ENCODE measurements at places on chromosomes 11 and 22.

DNA sequence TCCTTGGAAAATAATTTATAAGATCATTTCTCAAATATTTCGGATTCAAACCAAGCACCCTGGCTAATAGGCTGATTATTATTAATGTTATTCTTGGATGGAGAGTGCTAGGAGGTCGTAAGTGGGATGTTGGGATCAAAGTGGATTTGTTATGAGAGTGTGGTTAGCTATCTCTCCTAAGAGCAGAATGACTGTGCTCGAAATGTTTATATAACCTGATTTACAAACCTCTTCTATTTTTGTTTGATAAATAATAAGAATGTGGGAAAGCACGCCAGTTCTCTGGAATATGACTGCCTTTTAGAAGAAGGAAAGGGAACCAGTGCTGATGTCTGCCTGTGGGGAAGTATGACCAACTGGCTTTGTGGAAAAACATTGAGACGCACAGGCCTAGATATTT lies 527.5 kb downstream of the NTM start:
- DNase-seq, result no peak

GRCh38 chr11:19774817-19775580 lies 62.4 kb downstream of the NAV2 start:
- no peak for DNase-seq

GRCh38 chr11:35274909-35275785 lies 136.2 kb downstream of the CD44 start:
- DNase-seq, result no peak

- DNase-seq, result no peak
Observed at GRCh38 chr11:62132689-62133293, 9.0 kb downstream of the INCENP start.

DNA sequence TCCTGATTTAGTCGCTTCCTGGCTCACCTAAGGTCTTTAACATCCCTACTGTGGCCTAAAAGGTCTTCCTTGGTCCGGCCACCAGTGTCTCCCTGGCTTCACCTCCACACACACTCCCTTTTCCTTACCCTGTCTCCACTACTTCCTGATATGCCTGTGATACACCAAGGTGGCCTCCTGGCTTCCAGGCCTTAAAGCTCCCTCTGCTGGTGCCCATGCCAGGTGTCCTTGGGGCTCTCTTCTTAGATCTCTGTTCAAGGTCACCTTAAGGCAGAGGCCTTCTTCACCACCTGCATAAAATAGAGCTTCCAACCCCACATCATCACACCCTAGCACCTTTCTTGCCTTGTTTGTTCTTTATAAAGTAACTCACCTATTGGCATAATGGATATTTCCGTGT lies 787.7 kb downstream of the NTM start:
- DNase-seq, result no peak

- DNase-seq, result no peak
Observed at GRCh38 chr11:86933891-86934581, 21.2 kb downstream of the FZD4 start.

DNA sequence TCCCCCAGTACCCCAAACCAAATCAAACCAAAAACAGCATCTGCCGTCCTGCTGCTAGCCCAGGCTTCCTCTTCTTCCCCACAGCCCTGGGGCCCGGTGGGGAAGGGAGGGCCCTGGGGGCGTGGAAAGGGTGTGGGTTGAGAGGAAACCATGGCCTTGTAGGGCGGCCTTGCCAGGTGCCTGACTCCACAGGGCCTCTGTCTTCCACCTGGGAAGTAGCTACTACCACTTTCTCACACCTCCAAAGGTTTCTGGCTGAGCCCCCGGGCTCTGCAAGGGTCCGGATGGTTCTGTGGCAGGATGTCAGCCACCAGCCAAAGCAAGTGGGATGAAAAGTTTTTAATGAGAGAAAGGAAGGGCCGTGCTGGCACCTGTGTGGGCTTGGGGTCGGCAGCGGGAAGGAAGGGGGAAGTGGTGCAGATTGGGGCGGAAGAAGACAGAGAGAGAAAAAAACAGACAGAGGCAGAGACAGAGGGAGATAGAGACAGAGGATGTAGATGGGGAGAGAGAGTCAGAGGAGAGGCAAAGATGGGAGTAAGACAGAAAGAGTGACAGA lies 10.5 kb downstream of the TPST2 start:
- peak; percentile 67 for DNase-seq

GRCh38 chr11:130175898-130176297 lies 16.3 kb downstream of the ST14 start:
- no peak for DNase-seq

- DNase-seq, result no peak
Observed at GRCh38 chr11:71307811-71308645, 55.7 kb upstream of the SHANK2 start.

DNA sequence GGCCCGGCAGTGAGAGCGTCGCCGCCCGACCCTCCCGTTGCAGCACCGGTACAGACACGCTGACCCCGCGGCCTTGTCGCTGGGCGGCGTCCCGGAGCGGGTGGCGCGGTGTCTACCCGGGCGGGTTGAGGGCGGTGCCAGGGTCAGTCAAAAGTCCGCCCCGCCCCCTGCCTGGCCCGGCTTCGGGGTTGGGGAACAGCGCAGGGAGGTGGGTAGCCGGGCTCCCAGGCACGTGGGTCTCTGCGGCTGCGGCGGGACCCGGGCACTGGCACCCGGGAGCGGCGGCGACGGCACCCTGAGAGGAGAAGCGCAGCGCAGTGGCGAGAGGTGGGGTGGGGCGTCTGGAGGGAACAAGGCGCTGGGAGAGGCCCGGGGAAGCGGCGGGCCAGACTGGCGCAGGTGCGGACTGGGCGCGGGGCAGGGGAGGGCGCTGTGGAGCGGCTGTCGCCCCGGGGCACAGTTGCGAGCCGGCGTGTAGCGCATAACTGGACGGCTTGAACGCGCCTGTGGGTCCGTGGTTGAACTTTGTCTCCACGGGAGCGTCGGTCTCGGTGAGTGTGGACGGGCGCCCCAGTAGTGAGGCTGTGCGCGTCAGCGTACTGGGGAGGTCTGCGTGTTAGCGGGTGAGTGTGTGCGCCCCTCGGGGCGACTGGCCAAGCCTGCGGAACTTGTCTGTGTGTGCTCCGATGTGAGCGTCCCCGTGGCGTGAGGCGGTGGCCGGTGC lies at the start of gene P2RY2:
Gene P2RY2, plus strand, starts transcription at position 176 of the 724 bp plus-strand sequence. CDS start 15,879 bp downstream, outside the sequence.
- no peak for DNase-seq

- no peak for DNase-seq
Observed at GRCh38 chr11:73907191-73907590, 30.4 kb downstream of the PAAF1 start.

GRCh38 chr22:25736378-25737011 lies 5.5 kb upstream of the MYO18B start:
- peak; percentile 27 for DNase-seq

DNA sequence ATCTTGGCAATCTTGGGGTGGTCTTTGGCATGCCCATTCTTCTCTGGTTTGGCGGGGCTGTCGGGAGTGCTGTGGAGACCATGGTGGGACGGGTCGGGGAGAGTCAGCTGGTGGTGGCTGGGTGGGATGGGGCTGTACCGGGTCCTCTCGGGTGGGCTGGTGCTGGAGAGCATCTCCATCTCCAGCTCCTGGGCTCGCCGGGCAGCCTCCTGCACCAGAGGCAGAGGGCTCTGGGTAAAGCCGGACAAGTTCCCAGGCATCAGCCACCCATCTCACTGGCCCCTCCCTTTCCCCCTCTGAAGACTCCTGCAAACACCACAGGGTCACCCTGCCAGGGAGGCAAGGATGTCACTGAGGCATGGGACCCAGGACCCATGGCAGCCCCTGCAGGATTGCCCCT lies 25.1 kb downstream of the ANKK1 start:
- DNase-seq, result no peak

DNA sequence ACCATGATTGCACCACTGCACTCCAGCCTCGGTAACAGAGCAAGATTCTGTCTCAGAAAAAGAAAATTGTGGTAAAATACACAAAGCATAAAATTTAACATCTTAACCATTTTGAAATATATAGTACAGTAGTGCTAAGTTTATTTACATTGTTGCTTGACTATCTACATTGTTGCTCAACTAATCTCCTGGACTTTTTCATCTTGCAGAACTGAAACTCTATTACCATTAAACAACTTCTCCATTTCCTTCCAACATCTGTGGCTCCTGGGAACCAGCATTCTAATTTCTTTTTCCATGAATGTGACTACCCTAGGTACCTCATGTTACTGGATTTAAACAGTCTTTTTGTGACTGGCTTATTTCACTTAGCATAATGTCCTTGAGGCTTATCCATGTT lies 13.5 kb upstream of the VWA5A start:
- no peak for DNase-seq

GRCh38 chr22:33599596-33599995 lies 320.7 kb downstream of the LARGE1 start:
- no peak for DNase-seq

- DNase-seq, result no peak
Observed at GRCh38 chr11:133305208-133305956, 226.9 kb downstream of the OPCML start.

DNA sequence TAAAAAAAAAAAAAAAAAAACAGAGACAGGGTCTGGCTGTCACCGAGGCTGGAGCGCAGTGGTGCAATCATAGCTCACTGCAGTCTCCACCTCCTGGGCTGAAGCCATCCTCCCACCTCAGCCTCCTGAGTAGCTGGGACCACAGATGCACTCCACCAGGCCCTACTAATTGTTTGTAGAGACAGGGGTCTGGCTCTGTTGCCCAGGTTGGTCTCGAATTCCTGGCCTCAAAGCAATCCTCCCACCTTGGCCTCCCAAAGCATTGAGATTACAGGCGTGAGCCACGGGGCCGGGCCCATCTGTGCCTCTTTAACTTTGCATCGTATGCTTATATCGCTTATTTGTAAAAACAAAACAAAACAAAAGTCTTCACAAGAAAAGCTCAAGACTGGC lies 3.1 kb downstream of the CPT1A start:
- DNase-seq, result peak; percentile 44

DNA sequence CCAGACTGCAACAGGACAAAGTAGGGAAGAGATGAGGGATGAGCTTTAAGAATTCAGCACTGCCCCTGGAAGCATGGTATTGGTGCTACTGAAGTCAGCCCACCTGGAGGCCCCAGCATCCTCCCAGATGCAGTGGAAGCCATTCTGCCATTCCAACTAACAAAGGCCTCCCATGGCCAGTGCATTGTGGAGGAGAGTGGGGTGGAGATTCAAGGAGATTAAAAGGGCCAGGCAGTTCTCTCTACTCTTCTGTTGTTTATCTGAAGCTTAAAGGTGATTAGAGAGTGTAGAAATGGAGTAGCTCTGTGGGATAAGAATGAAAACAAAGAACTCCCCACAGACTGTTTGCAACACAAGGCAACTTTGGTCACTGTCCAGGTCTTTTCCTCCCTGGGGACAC lies 24.1 kb upstream of the TSKU start:
- DNase-seq, result no peak

DNA sequence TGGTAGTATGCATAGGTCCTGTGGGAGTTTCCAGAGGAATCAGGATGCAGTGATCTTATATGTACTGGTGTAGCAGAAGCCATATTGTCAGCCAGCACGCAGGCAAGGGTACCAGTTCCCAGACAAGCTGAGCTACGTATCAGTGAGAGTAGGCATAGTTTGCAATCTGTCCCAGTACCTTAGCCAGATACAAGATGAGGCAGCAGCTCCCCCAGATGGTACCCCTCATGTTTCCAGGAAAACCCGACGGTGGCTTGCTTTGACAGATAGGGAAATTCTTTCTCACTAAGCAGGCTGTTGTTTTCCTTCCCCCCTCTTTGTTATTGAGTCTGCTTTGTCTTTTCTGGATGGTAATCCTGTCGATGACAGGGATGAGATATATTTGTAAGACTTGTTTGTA lies 109.7 kb upstream of the RRM1 start:
- peak; percentile 55 for DNase-seq

DNA sequence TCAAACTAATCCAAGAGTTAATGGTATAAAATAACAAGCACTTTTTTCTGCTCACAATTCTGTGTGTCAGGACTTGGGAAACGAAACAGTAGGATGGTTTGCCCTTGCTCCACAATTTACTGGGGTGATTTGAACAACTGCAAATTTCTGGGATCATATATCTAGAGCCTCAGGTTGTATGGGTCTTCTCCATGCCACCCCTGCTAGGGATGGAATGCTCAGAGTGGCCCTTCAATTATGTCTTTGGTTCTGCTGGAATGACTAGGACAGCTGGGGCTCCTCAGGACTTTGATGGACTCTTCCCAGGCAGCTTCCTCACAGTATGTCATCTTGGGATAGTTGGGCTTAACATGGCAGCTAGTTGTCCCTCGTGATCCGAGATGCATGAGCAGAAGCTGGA lies 223.0 kb upstream of the ANO5 start:
- no peak for DNase-seq

GRCh38 chr11:47714554-47715081 lies 551 bp downstream of the AGBL2 start:
- peak; percentile 43 for DNase-seq

GRCh38 chr11:6618117-6619003 lies 862 bp downstream of the TPP1 start:
- DNase-seq, result peak; percentile 80

GRCh38 chr11:96051820-96052219 lies 127.9 kb upstream of the MTMR2 start:
- DNase-seq, result no peak

DNA sequence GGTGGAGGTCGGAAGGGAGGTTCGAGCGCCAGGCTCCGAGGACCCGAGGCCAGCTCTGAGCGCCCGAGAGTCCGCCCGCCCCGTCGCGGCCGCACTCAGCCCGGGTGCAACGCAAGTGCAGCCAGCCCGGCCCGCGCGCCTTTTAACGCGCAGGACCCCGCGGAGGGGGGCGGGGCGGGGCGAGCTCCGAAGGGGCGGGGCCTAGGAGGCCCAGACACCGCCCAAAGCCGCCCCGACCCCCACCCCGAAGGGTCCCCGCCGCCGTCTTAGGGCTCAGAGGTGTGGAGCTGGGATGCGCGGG lies at the start of gene PHOX2A:
Gene PHOX2A, minus strand, starts transcription at position 117 of the 301 bp plus-strand sequence. CDS start 172 bp downstream, outside the sequence.
- no peak for DNase-seq

- DNase-seq, result no peak
Observed at GRCh38 chr11:12845163-12845562, 164.0 kb upstream of the RASSF10 start.

DNA sequence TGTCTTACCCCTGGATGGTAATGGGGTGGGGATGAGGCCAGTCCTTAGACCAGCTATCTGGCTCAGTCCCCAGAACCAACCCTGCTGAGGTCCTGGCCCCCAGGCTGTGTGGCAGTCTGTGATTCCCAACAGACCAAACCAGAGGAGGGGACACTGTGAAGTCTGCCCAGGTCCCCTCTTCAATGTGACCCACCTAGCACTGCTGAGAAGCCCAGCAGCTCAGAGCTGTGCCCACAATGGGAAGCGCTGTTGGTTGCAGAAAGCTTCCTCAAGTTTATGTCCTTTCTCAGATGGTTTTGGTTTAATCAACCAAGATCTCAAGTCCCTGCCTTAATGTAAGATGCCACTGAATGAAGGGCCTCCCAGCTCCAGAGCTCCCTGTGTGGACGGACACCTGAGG lies 114.7 kb upstream of the IGLL5 start:
- DNase-seq, result no peak

DNA sequence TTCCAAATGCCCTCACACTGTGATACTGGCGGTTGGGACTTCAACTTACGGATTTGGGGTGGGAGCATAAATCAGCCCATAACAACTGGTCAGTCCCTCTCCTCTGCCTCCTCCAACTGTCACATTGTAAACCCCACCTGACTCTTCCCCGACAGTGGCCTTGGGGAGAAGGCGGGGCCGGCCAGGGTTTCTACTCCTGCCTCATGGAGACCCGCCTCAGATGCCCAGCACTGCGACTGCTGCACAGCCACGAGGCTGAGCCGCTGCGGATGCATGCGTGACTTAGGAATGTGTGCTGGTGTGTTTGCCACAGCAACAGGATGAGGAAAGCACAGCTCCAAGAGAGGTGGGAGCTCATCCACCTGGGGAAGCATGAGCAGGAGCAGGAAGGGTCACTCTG lies 914.2 kb downstream of the NTM start:
- no peak for DNase-seq

- DNase-seq, result no peak
Observed at GRCh38 chr22:32448980-32449379, 15.3 kb downstream of the BPIFC start.

GRCh38 chr11:134566311-134566710 lies 154.3 kb upstream of the B3GAT1 start:
- DNase-seq, result no peak

Measured in CD8-positive, alpha-beta T cell (primary cell).